ENCODE measurements at places on chromosomes 13 and 19. TPM values are rescaled to one million over a fixed set of nuclear protein-coding genes. Genes with fewer than 3 reads are reported as not detected.

Gene BCL3
- polyA plus RNA-seq = 5.7 TPM

Gene RANBP3
- 5.3 TPM for polyA plus RNA-seq

Gene SPRED3
- 0.62 TPM for polyA plus RNA-seq

Gene DCT
- 0.04 TPM for polyA plus RNA-seq

Gene ATP7B
- polyA plus RNA-seq = 2.2 TPM

Gene KLF1
- not detected for polyA plus RNA-seq

Gene C19orf85
- polyA plus RNA-seq = not detected

Gene HCN2
- 0.38 TPM for polyA plus RNA-seq

Gene ZNF497
- polyA plus RNA-seq = 0.09 TPM

Gene RFX2
- polyA plus RNA-seq = 6.8 TPM

Gene RASAL3
- not detected for polyA plus RNA-seq

Gene LILRB3
- polyA plus RNA-seq = not detected

Gene TNFSF9
- 0.14 TPM for polyA plus RNA-seq

Gene SHISA7
- polyA plus RNA-seq = not detected

Gene ENOX1
- 60.4 TPM for polyA plus RNA-seq

Gene NPAS1
- not detected for polyA plus RNA-seq

Gene CLEC17A
- not detected for polyA plus RNA-seq

Gene DEDD2
- 7.2 TPM for polyA plus RNA-seq

Gene PSG2
- polyA plus RNA-seq = not detected

Gene NKG7
- polyA plus RNA-seq = not detected

Gene SSBP4
- polyA plus RNA-seq = 2.9 TPM

Gene MEDAG
- 1.1 TPM for polyA plus RNA-seq

Gene LPAR6
- polyA plus RNA-seq = 3.5 TPM

Gene CGB7
- not detected for polyA plus RNA-seq

Gene IGFL3
- polyA plus RNA-seq = not detected

Gene IFNL1
- polyA plus RNA-seq = not detected

Gene SHANK1
- polyA plus RNA-seq = 0.11 TPM

Gene LONP1
- 4.3 TPM for polyA plus RNA-seq

Gene SGCG
- not detected for polyA plus RNA-seq

Gene PSG3
- polyA plus RNA-seq = not detected

Gene RELB
- polyA plus RNA-seq = 1.6 TPM

Gene KLK10
- polyA plus RNA-seq = 3.9 TPM

Gene B3GNT8
- not detected for polyA plus RNA-seq

Gene ZNF554
- polyA plus RNA-seq = 3.1 TPM
